ENCODE measurements at places on chromosomes 7 and 10.
A peak's percentile ranks its signal among the peaks of the same experiment; 100 is the strongest.

DNA sequence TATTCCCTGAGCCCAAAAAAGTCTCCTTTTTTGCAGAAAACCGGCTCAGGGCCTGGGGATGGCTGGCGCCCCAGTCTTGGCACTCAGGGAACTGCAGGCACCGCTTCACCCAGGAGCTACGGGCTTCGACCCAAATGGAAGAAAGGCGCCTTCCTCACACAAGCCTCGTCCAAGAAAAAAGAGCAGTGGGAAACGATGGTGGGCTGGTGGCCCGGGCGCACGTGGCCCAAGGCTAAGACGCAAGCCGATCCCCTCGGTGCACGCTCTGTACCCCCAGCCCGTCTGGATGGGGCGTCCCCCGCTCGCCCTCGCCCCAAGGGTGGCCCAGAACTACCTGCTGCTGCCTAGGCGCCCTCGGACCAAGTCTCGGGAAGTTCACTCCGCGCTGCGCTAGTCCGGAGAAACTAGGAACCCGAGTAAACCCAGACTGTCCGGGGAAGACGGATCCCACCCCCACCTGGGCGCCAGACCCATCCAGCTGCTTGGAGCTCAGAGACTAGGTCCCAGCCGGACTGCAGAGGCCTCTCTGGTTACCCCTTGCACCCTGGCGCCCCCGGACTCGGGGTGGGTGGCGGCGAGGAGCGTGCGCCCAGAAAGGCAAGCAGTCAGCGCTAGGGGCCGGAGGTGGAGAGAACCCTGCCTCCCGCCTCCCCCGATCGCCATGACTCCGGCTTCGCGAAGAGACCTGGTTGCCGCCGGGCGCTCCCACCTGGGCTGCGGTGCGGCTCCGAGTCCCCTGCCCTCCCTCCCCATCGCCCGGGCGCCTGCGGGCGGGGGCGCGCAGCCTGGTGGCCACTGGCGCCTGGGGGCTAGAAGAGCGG, 76.4 kb downstream of the CALN1 start:
- no peak for DNase-seq

DNA sequence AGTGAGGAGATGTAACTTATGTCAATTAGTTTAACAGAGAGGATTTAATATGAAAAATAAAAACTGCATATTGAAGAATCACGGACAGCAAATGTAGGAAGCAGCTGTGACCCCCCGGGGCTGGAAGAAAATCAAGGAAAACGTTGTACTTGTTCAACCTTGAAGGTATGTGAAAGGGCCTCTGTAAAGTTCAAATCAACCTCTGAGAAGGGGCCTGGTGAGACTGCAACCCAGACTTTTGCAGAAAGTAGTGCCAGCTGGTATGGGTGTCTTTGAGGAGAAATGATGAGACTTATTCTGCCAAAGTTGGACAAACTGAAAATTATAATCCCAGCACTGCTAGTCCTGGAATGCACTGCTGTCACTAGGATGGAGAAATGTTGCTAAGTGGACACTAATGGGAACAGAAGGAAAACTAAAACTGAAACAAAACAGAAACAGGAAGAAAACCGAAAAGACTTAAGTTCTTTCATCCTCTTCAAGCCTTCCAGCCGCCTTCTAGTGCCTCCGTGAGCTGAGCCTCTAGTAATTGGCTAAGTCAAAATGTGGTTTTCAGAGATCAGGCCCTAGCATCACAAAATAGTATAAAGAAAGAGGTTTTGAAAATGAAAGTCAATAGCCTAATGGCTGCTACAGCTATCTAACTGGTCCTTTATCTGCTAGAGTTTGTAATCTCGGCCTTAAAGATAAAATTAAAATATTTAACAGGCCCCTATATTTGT, 253.7 kb upstream of the SORCS1 start:
- DNase-seq = no peak

DNA sequence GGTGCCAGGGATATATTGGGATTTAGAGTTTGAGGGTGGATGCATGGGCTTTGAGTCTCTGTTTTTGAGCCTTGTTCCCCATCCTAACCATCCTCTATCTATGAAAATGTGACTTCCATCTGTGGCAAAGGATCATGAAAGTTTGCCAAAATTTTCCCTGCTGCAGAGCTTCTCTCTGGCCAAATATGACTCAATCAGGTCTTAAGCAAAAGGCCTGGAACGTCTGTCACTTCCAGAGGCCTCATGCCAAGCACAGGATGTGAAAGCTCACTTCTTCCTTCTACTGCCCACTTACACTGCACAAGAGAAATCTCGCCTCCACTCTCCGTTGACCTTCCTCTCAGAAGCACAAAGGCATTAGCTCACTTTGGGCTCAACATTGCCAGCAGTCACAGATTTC, 696.9 kb upstream of the NRP1 start:
- peak; percentile 69 for DNase-seq

DNA sequence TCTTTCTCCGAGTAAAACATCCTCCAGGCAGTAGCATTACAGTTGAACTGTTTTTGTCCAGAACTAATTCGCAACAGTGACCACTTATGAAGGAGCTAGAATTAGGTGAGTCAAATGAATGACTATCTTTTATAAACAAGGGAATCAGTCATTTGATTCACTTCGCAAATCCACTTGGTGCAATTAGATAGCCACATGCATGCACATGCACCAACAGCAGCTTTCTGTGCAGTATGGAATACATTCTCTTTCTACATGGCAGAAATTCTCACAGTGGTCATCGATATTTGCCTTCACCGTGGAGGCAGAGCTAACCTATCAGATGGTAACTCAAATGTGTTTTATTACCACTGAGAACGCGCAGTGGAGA, 118.8 kb downstream of the CDK6 start:
- no peak for DNase-seq

- peak; percentile 76 for DNase-seq
These were observed 55.2 kb downstream of the EGFR start for GRCh38 chr7:55073976-55074528.

DNA sequence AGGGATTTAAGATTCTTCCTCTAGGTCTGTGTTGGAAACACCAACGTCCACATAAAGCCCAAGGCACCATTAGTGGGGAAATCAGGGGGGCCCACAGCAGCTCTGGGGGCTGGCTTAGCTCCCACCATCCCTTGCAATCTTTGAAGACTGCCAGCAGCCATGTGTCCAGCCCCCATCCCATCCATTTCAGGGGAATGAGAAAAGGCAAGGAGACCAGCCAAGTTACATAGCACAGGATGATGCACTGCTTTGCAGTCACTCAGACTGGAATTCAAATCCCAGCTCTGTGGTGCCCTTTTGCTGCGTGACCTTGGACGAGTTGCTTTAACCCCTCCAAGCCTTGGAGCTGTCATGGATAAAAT, 108.9 kb upstream of the ZMIZ1 start:
- DNase-seq = no peak

DNA sequence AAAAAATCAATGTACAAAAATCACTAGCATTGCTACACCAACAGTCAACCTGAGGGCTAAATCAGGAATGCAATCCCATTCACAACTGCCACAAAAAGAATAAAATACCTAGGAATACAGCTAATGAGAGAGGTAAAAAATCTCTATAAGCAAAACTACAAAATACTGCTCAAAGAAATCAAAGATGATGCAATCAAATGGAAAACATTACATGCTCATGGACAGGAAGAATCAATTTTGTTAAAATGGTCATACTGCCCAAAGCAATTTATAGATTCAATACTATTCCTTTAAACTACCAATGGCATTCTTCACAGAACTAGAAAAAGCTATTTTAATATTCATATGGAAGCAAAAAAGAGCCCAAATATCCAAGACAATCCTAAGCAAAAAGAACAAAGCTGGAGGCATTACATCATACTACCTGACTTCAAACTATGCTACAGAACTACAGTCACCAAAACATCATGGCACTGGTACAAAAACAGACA, 116.3 kb downstream of the HPSE2 start:
- no peak for DNase-seq

GRCh38 chr10:1293636-1294435, 237.7 kb downstream of the WDR37 start:
- DNase-seq = no peak

GRCh38 chr7:57438244-57438643, 11.7 kb upstream of the ZNF716 start:
- no peak for DNase-seq

- DNase-seq = no peak
These were observed 51.5 kb upstream of the DGKB start for GRCh38 chr7:14954035-14954434.

- DNase-seq = peak; percentile 56
These were observed 103.0 kb upstream of the LSM8 start for GRCh38 chr7:118080947-118081346.

- DNase-seq = no peak
These were observed 28.5 kb downstream of the ZNF33B start for GRCh38 chr10:42609872-42610271.

DNA sequence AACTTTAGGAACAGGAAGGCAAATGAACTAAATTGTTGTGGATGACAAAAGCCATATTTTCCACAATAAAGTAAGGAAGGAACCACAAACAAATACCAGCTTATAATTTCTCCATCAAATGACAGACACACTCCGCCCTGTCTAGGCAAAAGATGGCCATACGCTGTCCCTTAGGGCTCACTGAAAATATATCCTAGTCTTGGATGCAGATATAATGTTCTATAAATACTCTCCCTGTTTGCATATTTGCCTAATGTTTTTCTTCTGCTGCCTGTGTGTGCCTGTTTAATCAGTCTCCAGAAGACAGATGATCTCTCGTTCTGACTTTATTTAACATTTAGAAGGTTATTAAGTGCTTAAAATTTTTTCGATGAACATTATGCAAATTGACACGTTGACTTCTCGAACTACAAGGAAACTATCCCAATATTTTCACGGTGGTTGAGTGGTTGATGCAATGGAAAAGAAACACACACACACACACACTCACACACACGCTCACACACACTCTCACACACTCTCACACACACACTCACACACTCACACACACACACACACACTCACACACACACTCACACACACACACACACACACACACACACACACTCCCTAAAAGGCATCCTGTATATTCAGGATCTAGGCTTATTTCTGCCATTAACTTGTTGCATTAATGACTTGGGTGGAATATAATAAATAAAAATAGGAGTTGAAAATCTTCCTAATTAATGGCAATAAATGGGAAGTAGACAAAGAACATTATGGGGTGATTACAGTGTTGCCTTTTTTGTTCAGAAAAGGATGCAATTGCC, 297.1 kb downstream of the PRPF18 start:
- peak; percentile 35 for DNase-seq

Measured in fibroblast of skin of right biceps (primary cell).